ENCODE measurements at places on chromosomes 16 and 17.

DNA sequence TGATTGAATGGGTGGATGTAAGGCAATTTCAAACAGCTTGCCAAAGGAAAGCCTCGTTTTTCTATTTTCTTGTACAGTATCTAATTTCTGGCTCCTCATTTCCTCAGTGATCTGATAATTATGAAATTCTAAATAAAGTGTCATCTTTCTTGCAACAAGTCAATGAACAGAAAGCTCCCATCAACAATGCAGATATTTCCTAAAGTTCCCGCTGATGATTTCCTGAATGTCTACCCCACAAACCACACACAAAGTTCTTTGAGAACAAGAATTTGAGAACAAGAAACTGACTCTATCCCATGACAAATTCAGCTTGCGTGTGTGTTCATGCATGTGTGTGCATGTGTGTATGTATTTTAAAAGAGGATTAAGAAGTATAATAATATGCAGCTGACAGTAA, 35.2 kb downstream of the SKAP1 start:
- DNase-seq: no peak

GRCh38 chr17:78179372-78179771, 7.5 kb downstream of the TK1 start:
- DNase-seq: no peak

DNA sequence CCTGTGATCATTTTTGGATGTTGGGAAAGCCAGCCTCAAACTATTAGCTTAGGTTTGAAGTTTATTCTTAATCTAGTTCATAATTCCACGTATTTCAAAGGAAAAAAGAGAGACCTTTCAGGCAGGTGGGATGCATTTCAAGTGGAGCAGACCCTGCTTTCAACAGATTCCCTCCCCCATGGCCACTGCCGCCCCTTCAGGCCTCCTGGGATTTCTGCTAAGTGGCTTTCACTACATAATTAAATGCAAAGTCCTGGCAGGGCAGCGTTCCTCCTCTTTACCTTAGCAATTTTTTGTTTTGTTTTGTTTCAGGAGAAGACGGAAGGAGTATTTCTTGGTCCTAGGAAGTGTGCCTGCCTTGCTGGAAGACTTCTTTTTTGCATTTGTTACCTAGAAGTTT, 36.6 kb downstream of the MAF start:
- no peak for DNase-seq

- no peak for DNase-seq
These were observed 72.0 kb downstream of the CNGB1 start for GRCh38 chr16:57898961-57899360.

- DNase-seq: no peak
These were observed 353.7 kb downstream of the SHISA9 start for GRCh38 chr16:13254998-13255614.

GRCh38 chr16:57252148-57252721, 7.2 kb downstream of the ARL2BP start:
- DNase-seq: no peak

- no peak for DNase-seq
These were observed 5.9 kb downstream of the ZDHHC7 start for GRCh38 chr16:85005285-85006069.

GRCh38 chr17:81035521-81036196, 708 bp downstream of the BAIAP2 start:
- no peak for DNase-seq

- no peak for DNase-seq
These were observed 7.5 kb downstream of the UBE2Z start for GRCh38 chr17:48915459-48916282.

All from amygdala (tissue), 56 donors.